ENCODE measurements at places on chromosomes 7 and 10.

DNA sequence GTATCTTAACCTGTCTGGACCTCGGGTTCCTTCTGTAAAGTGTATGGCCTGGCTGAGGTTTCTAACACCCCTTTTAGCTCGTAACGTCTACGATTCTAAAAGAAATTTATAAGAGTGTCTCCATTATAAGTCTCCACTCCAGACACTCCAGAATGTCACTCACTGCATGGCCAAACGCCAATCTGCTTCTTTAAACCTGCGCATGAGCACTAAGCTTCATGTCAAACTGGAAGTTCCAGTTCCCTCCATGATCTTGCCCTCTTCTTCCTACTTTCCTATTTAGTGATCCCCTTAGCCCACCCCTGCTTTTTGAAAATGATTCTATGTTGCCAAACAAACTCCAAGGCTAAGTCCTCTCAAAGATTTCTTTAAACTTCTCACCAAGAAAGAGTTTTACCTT lies 241.4 kb upstream of the NPVF start:
- DNase-seq, result no peak

DNA sequence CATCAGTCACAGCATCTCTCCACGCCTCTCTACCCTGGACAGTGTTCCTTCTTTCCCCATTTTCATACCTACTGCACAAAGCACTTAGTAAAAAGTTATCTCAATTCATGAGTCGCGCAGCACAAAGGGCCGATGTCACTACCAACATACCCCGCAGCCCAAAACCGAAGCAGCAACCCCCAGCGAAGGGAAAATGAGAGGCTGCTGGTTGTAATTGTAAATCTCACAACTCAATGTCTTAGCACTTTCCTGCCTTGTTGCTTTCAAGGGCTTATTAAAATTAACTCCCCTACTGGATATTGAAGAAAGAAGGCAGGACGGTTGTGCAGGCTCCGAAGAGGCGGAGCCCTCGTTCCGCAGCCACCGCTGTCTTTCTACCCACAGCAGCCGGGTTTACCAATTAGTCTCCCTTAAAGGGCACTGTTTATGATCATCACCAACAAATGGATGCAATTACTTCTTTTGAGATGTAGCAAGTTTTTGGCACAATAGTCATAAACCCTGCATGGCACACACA lies 6.5 kb downstream of the DIP2C start:
- no peak for DNase-seq

DNA sequence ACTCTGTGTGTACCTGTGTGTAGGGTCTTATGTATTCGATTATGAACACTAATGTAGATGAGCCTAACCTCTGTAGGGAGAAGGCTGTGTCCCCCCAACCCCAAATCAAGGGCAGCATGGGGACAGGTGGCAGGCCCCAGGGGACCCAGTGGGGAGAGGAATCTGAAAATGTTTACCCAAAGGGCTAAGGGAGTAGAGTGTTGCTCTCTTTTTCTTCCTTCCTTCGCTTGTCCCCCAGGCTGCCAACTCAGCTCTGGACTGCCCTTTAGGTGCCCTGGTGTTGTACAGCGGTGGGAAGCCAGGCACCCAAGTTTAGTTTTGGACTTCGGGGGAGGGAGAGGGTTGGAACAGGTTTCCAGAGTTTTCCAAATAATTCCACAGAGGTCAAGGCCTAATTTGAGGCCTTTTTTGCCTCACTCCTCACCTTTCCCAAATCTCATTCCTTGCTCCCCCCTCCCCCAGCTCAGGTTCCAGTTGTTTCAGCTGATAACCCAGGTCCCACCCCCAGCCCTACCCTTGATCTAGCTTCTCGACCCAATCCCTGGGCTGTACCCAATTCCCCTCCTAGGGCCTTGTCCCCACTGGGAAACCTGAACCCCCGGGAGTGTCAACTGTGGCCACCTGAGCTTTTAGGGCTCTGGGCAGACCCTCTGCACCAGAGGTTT lies 9.1 kb upstream of the PAX2 start:
- DNase-seq, result no peak

GRCh38 chr7:156776527-156776926 lies 116.5 kb downstream of the LMBR1 start:
- no peak for DNase-seq

DNA sequence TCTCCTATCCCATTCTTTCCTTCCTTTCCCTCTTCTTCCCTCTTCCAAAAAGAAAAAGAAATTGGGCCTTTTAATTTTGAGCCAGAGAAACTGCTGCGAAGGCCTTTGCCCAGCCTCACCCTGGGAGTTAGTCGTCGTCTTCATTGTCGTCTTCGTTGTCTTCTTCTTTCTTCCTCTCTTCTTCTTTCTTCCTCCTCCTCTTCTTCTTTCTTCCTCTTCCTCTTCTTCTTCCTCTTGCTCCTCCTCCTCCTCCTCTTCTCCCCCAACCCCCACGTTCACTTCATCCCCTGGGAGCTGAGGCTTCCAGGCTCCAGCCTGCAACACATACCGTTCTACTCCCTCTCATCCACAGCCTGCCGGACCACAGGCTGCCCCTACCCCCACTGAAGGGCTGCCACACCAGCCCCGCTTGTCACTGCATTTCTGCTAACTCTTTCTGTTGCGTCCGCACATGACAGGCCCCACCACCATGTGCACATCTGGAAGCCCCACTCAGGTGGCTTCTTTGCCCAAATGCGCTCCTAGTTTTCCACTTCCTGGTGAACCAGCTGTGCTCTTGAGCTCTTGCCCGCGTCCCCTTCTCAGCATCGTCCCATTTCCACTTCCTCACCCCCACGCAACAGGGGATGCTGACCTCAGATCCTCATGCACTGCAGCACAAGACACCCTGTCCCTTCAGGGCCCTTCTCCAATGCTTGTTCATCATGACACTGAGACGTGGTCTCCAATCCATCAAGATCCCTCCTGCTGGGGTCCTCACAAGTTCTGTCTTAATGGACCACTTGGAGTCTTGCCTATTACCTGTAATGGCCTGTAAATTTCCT lies 94.9 kb upstream of the SH2B2 start:
- DNase-seq, result no peak

- no peak for DNase-seq
Observed at GRCh38 chr10:126469692-126470091, 81.4 kb upstream of the ADAM12 start.

GRCh38 chr7:113548137-113548536 lies 370.7 kb downstream of the PPP1R3A start:
- no peak for DNase-seq

GRCh38 chr7:22074897-22075296 lies 129.2 kb upstream of the CDCA7L start:
- no peak for DNase-seq

DNA sequence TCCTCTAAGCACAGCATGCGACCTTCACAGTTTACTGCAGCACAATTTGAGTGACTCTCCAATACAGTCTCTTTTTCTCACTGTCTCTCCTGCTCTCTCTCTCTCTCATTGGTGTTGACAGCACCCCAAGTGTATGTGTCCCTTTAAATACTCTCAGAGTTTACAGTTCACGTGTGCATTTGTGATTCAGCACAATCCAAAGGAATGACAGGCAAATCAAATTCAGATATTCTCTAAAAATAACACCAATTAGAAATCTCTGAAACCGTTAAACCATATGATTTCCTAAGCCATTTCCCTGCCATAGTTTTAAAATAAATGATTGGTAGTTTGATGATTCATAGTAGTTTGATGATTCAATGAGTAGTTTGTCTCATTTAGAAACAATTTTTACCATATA lies 104.0 kb upstream of the GAD2 start:
- DNase-seq, result no peak

DNA sequence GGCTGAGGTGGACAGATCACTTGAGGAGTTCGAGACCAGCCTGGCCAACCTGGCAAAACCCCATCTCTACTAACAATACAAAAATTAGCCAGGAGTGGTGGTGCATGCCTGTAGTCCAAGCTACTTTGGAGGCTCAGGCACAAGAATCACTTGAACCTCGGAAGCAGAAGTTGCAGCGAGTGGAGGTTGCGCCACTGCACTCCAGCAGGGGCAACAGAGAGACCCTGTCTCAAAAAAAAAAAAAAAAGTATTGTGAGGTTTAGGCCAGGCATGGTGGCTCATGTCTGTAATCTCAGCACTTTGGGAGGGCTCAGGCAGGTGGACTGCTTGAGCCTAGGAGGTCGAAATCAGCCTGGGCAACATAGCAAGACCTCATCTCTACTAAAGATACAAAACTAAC lies 16.0 kb downstream of the TET1 start:
- no peak for DNase-seq

- DNase-seq, result peak; percentile 38
Observed at GRCh38 chr7:142801601-142802295, 31.0 kb downstream of the PRSS2 start.

DNA sequence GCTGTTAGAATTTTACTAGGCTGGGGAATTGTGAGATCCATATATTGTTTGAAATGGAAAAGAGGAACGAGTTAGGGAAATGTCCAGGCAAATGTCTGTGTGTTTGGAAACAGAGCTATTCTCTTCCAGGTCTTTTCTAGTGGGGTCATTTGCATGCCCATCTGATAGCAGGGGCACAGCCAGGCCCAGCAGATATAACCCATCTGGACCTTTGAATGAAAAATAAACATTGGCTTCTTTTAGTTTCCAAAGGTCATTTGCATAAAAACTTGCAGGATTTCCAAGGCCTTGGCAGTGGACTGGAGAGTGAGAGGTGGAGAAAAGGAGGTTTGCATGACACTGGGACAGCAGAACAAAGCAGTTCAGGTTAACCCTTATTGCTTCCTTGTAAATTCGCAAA lies 188.0 kb upstream of the GPR26 start:
- DNase-seq, result no peak

DNA sequence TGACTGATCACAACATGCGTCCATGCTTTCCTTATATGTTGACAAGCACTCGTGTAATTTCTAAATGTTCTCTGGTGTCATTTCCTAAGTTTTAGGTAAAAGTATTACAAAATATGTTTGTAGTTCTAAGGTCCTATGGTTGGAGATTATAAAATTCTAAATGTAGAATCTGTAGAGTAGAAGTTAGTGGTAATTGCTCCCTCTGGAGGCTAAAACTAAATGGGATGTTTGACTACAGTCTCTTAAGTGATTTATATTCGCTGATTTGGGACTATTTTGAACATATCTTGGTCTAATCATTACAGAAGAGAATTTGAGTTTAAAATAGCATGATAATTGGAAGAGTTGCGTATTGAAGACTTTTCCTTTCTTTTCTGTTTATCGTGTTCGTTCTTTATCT lies 74.1 kb downstream of the ZMYND11 start:
- no peak for DNase-seq

DNA sequence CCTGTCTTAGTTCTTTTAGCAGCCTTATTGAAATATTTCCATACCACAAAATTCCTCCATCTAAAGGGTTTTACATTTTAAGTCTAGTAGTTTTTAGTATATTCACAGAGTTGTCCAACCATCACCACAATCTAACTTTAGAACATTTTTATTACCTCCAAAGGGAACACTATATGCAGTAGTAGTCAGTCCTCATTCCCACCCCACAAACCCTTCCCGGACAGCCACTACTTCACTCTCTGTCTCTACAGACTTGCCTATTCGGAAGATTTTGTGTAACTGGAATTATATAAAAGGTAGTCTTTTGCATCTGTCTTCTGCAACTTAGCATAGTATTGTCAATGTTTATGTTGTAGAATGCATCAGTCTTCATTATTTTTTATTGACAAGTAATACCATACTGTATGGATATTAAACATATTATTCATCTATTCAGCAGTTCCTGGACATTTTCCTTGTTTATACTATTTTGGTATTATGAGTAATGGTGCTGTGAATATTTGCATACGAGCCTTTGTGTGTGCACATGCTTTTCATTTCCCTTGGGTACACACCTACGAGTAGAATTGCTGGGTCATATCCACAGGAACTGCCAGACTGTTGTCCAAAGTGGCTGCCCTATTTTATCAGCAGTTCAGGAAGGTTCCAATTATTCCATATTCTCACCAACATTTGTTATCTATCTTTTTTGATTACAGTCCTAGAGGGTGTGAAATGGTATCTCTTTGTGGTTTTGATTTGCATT lies 60.9 kb upstream of the LANCL2 start:
- no peak for DNase-seq

DNA sequence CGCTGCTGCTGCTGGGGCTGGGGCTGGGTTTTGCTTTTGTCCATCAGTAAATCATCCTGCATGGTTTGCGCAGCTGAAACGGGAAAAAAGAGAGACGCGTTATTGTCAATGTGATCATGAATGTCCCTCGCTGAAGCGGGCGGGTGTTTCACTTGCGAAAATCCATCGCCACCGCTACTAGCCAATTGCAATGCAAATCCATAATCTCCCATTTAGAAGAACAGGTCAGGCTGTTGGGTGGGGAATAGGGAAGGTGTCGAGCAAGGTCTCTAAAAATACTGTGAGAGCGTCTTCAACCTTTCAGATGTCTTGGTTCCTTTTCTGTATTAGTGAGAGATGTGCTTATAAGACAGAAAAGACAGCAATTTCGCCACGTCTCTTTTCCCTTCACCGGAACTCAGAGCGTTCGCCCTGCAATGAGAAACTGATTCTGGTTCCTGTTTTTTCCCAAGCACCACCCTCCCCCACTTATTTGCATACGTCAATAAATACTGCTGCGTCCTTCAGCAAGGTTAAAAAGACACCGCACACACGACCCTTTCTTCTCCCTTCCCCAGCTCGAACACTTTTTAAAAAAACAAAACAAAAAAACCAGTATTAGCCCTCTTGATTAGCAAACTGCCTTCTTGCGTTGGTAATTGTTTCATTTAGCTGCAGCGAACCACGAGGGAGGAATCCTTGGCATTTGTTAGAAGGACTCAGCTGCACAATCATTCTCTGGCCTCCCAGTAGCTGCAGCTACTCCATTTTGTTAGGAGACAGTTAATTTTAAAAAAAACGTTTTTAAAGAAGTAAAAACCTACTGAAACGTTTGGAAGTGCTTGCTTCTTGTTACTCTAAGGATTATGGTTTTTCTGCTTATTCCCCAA lies 50.4 kb downstream of the CPEB3 start:
- no peak for DNase-seq

GRCh38 chr7:45593121-45593541 lies 19.0 kb downstream of the ADCY1 start:
- DNase-seq, result no peak

GRCh38 chr7:51236470-51237132 lies 80.0 kb downstream of the COBL start:
- DNase-seq, result no peak

Data from activated T-cell treated with anti-CD3 and anti-CD28 coated beads, Interleukin-2, amount 50 U/mL, for 1 hour (primary cell).